Immature natural killer cell (primary cell): ENCODE measurements at places on chromosomes 13 and 19.

- no peak for DNase-seq
These were observed 289.2 kb downstream of the EFNB2 start for GRCh38 chr13:106246242-106246641.

GRCh38 chr13:94173312-94173854 is 306.1 kb downstream of the DCT start:
- no peak for DNase-seq

GRCh38 chr13:24505756-24506155 is 6.8 kb downstream of the PARP4 start:
- DNase-seq: no peak

DNA sequence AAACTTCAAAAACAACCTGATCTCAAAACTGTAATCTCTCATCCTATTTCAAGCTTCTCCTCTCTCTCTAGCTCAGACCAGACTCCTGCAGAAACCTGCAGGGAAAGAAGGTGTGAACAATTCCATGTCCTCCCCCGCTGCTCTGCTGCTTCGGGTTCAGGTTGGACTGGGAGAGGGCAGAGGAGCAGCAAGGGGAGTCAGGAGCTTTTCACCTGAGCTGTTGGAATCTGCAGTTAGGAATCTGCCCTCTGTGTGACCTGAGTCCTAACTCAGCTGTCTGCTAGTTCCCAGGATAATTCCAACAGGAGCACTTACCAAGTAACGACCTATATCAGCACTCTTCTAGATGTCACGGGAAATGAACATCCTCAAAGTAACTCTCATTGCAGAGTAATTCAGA is 118.3 kb downstream of the DNAJC15 start:
- no peak for DNase-seq

DNA sequence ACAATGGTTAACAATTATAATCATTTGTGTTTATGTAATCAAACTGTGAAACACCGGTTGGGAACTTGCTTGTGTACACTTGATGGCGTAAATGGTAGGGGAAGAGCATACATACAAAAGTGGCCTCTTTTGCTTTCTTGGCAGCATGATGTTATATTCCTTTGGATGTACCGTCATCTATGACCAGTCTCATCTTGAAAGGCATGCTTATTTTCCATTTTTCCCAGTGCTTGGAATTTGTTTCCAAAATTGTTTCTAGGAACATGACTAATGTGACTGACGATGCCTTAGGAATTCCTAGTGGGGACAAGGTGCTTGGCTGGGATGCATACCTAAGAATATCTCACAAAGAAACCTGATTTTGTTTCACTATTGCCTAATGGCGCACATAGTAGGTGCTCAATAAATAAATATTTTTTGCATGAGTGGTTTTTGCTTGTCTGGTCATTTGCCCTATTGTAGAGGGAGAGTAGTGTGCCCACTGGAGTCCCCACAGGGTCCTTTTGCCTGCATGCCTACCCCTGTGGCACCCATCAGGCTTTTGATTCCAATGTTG is 45.5 kb downstream of the SAE1 start:
- DNase-seq: no peak

DNA sequence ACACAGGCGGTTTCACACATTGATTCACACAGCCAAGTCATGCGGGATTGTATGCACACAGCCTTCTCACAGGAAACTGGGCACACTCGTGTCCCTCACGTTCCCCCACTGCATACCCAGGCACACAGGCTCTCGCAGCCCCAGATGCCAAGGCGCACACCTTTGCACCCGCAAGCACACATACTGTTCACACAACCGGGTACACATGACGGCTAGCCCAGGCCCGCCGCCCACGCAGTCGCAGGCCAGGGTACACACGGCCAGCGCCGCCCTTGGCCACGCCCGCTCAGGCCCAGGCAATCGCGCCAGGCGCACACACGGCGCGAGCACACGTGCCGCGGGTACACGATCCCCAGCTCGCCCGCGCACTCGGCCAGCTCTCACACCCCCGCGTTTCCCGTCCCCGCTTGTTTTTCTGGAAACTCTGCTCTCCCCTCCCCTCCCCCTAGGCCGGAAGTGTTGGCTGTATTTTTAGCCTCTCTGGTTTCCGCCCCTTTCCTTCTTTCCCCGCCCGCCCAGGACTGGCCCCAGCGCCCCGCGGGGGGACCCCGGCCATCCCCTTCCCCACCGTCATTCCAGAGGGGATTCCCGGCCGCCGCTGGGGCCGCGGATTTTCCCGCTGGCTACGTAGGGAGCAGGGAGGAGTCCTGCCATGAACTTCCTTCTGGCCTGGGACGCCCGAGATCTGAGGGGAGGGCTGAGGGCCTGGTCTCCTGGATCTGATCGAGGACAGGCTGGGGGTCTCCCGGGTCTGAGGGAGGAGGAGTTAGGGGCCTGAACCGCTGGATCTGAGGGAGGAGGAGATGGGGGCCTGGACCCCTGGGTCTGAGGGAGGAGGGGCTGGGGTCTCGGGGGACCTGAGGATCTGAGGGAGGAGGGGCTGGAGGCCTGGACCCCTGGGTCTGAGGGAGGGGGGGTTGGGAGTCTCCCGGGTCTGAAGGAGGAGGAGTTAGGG is 4.0 kb upstream of the ZFP36 start:
- DNase-seq: peak; percentile 87

- DNase-seq: peak; percentile 80
These were observed 14.8 kb upstream of the GPI start for GRCh38 chr19:34350161-34350561.

- no peak for DNase-seq
These were observed 472.8 kb downstream of the OLFM4 start for GRCh38 chr13:53501387-53501786.

DNA sequence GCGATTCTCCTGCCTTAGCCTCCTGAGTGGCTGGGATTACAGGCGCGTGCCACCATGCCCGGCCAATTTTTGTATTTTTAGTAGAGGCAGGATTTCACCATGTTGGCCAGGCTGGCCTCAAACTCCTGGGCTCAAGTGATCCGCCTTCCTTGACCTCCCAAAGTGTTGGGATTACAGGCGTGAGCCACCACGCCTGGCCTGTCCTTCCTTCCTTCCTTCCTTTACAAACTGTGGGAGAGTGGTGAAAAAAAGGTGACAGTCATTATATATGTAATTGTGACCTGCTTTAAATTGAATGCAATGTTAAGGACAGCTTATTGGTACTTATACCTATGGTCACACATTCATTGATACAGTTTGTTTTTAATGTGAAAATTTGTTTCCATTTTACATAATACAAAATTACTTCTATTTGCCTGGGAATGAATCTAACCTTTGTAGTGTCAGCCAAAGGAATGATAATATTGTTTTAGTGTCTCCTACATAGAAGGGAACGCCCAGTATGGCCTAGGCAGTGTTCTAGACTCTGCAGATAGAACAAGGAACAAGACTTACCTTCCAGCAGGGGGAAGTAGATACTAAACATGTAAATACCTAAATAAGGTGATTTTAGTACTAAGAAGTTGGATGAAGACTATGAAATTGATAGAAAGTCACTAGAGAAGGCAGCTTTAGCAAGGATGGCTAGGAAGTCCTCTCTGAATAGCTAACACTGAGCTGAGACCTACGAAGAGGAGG is 146.3 kb downstream of the GGACT start:
- DNase-seq: no peak

DNA sequence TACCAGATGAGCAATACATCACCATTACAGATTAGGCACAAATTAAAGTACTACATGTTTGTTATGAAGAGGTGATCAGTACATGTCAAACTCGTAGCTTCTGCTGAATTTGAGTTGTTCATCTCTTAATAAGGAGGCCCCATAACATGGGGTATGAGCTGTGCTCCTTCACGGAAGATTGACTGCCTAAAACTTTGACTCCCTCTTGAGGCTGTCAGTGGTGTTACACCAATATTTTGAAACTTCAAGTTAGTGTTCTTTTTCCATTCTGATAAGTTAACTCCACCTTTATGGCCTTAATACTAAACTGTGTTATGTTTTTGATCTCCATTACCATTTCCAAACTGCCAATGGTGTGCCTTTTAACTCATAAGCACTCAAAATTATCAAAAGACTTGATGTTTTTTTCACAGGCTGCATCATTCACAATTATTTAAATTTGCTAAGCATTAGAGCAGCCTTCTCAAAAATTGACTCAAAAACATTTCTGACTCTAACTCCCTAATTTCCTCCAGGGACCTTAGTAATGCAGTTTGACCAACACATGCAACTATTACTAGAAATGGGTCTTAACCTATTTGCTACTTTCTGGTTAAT is 1591.5 kb downstream of the PCDH9 start:
- peak; percentile 1 for DNase-seq

DNA sequence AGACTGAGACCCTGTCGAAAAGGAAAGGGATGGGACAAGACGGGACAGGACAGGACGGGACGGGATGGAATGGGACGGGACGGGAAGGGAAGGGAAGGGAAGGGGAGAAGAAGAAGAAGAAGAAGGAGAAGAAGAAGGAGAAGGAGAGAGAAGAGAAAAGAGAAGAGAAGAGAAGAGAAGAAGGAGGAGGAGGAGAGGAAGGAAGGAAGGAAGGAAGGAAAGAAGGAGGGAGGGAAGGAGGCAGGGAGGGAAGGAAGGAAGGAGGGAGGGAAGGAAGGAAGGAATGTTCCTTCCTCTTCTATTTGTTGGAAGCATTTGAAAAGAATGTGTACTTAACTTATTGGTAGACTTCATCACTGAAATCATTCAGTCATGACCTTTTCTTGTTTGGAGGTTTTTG is 9.6 kb upstream of the SHFL start:
- DNase-seq: no peak

DNA sequence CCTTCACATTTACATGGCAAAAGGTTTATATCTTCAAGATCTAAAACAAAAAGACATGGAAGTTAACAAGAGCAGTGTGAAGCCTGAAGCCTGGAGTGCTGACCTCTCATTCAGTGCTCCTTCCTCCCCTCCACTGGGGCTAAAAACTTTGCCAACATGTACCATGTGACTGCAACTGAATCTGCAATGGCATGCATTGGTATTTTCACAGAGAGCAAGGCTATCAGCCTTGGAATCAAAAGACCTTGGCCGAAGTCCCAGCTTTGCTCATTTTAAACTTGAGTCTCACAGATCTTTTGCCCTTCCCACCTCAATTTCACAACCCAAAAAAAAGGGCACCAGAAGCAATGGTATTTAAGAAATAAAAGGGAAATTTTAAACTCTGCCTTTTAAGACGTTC is 325.1 kb downstream of the DCT start:
- DNase-seq: no peak

DNA sequence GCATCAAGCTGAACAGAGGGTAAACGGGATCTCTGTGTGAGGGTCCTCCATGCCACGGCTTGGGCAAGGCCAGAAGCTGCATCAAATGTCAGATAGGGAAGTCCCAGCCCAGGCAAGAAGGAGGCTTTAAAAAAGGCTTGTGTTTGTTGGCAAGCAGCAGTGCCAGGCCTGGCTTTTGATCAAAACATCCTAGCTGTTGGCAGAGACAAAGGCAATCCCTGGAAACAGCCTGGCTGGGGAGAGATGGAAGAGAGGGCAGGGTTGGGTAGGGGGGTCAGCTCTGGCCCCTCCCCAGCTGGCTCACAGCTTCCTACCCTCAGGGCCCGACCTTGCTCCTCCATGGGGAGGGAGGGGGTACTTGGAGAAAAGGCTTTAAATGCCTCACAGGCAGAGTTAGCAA is 61.8 kb upstream of the KCTD15 start:
- DNase-seq: no peak

GRCh38 chr13:97316390-97316789 is 94.3 kb downstream of the MBNL2 start:
- no peak for DNase-seq

GRCh38 chr13:108444448-108444847 is 174.9 kb downstream of the TNFSF13B start:
- no peak for DNase-seq

GRCh38 chr13:49265822-49266221 is 18.1 kb downstream of the CDADC1 start:
- no peak for DNase-seq

GRCh38 chr13:24167666-24168391 is 7.3 kb downstream of the SPATA13 start:
- no peak for DNase-seq

DNA sequence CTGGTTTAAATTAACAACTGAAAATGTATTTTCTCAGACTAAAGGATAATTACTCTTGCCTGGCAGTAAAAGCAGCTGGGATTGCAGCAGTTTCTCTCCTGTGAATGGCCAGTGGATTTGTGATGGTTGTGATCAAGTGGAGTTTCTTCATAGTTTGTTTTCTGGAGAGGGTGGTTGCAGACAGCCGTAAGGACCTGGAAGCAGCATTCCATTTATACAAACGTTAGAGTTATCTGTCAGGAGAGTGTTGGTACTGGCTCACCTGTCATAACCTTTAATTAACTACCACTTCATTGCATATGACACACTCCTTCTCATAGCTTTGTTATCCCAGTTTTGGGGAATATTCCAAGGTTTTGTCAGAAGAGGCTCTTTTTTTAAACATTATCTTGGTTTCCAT is 258.4 kb upstream of the SLC10A2 start:
- DNase-seq: no peak
